ENCODE measurements at places on chromosomes 16 and 17.

- peak; percentile 15 for DNase-seq
Observed at GRCh38 chr17:79951361-79952264, 84.1 kb downstream of the TBC1D16 start.

DNA sequence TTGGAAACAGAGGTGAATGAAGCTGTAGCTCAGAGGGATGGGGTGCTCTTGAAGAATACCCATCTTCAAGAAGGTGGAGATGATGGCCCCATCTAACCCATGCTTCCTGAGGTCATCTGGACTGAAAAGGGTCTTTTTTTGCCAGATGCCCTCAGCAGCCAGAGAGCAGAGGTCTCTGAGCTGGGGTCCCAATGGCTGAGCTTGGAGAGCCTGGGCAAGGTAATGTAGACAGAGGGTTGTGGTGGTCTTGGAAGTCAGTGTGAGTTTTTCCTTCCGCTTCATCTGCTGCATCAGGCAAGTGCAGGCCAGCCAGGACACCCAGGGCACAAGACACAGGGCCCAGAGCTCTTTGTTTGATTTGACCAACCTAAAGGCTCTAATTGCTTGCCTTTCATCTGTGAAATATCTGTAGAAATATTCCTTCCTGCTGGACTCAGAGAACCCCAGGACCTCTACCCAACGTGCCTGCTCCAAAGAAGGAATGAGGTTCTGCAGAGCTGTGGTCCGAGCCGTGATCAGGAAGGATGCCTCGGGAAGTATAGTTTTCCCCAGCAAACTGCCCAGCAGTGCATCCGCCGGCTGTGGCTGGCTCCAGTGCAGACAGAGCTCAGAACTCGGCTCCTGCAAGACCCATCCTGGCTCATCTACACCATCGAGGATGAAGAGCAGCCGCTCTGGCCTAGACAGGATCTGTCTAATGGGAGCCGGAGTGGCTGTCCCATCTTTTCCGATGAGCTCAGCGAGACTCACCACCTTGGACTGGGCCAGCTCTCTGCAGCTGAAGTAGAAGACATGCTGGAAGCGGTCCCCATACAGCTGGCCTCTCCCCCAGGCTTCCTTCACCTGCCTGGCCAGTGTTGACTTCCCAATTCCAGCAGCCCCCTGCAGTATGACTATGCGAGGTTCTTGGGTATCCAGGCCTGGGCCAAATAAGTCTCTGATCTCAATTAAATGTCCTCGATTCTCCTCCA is 25.2 kb downstream of the NLRP1 start:
- no peak for DNase-seq

- no peak for DNase-seq
Observed at GRCh38 chr16:74283716-74284115, 12.9 kb upstream of the PSMD7 start.

GRCh38 chr17:50153650-50154575 is 3.4 kb upstream of the PPP1R9B start:
- no peak for DNase-seq

DNA sequence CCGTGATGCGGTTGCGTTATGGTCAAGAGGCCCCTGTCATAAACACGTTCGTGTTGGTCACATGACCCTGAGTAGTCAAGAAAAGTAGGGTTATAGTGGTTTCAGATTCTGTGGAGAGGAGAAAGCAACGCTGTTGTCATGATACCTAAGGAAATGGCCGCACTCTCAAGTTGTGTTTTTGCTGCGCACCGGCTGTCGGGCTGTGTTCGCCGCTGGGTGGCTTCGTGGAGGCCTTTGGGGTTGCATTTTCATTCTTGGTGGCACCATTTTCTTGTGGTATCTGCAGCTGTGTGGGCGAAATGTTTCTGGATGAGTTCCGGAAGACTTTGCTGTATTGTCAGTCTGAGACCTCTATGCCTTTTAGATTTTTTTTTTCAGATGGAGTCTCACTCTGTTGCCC is 35.0 kb downstream of the DEF8 start:
- DNase-seq = no peak

DNA sequence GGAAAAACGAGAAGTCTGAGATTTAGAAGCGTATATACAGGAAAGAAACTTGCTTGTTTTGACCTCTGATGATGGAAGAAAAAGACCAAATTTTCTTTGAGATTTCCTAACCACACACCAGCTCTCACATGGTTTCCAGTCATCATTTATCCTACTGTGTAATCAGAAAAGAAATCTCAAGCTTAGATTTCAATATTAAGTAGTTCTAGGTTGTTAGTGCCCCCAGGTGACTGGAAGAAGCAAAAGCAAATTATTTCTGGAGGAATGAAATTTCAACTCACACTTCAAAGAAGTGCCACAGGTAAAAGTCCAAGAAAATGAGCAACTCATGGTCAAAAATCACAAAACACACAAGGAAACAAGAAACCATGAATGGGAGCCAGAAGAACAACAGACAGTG is 51.8 kb upstream of the KDM6B start:
- DNase-seq = no peak

DNA sequence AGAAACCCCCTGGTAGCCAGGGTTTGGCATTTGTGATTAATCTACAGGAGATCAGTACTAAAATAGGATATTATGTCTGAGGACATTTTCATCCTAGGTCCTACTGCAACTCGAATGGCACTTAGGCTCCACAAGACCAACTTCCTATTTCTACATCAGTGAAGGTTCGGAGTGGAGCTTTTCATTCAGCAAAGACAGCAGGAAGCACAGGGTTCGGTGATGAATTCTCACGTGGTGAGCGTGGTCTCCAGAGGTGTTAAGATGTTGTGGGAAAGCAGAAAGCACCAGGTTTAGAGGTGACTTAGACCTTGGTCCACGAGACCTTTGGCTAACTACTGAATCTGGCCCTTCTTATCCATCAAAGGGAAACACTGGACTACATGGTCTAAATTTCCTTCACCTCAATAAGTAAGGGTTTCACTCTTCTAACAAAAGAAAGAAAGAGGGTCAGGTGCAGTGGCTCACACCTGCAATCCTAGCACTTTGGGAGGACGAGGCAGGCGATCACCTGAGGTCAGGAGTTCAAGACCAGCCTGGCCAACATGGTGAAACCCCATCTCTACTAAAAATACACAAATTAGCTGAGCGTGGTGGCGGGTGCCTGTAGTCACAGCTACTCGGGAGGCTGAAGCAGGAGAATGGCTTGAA is 13.9 kb upstream of the HELZ start:
- DNase-seq = no peak

- DNase-seq = no peak
Observed at GRCh38 chr17:77803726-77804125, 154.8 kb upstream of the TNRC6C start.
